ENCODE measurements at places on chromosomes 3 and 15.

DNA sequence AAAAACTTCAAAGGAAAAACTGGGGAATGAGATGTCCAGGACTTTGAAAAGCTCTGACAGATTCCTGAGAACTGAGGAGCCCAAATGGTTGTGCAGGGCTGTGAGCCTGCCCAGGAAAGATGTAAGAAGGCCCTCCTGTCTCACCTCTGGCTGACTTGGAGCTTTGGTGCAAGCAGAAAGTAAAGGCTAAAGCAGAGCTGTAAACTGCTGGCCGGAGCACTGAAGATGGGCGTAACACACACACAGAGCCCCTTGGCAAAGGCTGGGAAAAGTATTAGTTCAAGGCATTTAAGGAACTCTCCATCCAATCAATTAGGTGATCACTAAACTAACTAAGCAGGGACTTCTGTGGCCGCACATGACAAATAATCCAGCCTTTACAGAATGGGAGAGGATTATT, 144.1 kb upstream of the HACD2 start:
- no peak for DNase-seq

- DNase-seq: no peak
These were observed 56.9 kb upstream of the GOLGA6L2 start for GRCh38 chr15:23503980-23504379.

DNA sequence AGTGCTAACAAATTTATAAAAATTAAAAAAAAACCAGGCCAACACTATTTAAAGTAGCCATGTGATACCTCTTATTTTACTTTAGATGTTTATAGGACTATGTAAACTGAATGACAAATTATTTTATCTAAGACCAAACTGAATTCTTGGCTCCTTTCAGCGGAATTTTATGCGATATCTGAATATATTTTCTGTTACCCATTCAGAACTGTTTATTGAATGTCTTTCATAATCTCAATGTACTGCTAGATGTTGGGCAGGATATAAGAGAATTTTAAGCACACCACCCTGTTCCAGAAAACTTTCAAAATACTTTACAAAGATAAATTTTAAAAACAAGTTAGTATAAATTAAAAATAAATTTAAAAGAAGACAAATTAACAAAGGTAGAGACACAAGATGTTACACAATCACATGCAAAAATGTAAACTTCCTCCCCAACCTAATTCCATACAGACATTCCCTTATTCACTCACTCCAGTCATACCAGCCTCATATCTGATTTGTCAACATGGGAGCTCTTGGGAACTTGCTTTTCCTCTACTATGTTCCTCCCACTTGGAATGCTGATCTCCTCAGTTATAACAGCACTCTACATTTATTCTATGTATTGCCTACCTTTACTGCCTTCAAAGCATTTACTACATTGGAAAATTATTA, 154.6 kb upstream of the MBNL1 start:
- DNase-seq: no peak

DNA sequence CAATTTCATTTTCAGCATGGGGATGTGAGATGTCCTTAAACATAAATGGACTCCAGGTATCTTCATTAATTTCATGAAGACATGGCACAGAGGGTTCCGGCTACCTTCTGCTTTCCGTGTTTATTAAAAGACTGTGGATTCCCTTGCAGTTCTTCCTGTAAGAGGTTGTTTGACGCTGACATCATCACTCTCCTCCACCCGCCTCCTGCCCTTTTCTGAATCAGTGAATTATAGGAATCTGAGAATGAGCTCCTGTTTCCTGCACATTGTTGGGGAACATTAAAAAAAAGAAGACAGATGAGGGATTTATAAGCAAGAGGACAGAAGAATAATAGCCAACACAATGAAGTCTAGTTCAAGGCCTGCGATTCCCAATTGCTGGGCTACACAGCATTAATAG, 191.3 kb downstream of the LPP start:
- DNase-seq: no peak
